ENCODE measurements at places on chromosomes 7 and 10.

- no peak for DNase-seq
Measured at GRCh38 chr7:73633844-73634243, 9.5 kb upstream of the MLXIPL start.

GRCh38 chr10:121672733-121673132 is 74.5 kb upstream of the FGFR2 start:
- DNase-seq = no peak

DNA sequence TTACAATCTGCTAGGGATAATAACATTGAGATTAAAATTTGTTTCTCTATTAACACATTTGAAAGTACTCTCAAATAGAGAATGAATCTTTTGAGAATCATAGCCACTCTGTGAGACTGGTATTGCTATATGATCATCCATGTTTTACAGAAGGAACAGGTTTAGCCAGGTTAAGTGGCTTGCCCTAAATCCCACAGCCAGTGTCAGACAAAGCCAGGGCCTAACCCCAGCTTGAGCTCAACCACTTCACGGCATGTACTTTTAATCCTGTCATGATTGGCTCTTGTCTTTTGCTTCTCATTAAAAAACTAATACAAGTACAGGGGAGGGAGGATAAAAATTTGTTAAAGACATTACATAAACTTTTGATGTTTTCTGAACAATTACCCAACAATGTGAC is 3.8 kb upstream of the ZNRF2 start:
- no peak for DNase-seq

GRCh38 chr7:48360574-48360973 is 189.3 kb downstream of the ABCA13 start:
- DNase-seq = no peak

- DNase-seq = no peak
Measured at GRCh38 chr10:75335983-75336382, 65.6 kb downstream of the ZNF503 start.
